ENCODE measurements at places on chromosomes 12 and 14. TPM values are rescaled to one million over a fixed set of nuclear protein-coding genes. Genes with fewer than 3 reads are reported as not detected.

GRCh38 chr12:51911307-51911706, 4.0 kb downstream of the ACVRL1 start:
- H3K4me1 ChIP-seq = no peaks in the 10 kb centered on the region
- H3K27me3 ChIP-seq = peaks cover 34% of the 10 kb centered on the region
- no peak overlapping the region for H3K27ac ChIP-seq
- no peak for DNase-seq
- no peaks in the 10 kb centered on the region for H3K36me3 ChIP-seq

Gene SLC25A47
- not detected for total RNA-seq

- no peak for DNase-seq
- no peaks in the 10 kb centered on the region for H3K36me3 ChIP-seq
- H3K4me1 ChIP-seq = peaks cover 9% of the 10 kb centered on the region
- peak overlapping the region; percentile 33 for H3K4me3 ChIP-seq
- H3K27me3 ChIP-seq = no peaks in the 10 kb centered on the region
- H3K27ac ChIP-seq = no peak overlapping the region
These were observed 80.9 kb downstream of the FAR2 start for GRCh38 chr12:29229937-29230336.

DNA sequence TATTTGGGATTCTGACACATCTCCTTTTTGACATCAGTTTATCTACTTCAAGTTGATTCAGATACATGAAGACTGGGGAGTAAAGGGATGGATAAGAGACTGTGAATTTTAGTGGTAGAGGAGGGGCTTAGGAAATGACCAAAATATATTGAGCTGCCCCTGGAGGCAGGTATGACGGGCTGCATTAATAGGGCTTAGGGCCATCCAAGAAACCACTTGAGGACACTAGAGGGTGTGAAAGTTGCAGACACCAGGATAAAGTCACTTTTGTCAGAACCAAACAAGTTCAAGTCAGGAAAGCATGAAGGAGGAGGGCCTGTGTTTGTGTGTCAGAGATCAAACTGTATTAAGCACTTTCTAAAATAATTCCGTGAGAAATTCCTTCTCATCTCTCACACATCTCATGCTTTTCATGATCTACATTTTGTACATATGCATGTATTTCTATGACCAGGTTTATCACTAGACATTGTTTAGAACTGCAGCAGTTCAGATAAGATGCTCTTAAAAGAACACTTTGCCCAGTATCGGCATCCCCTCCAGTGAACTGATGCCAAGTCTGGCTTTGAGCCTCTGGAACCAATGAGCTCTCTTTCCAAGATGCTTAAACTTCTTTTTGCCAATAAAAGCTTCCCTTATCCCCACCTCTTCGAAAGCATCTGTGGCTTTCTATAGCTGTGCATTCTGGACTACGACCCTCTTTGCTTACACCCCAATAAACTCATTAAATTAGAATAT, 136.9 kb downstream of the SLC38A1 start:
- no peaks in the 10 kb centered on the region for H3K4me1 ChIP-seq
- no peaks in the 10 kb centered on the region for H3K27me3 ChIP-seq
- H3K36me3 ChIP-seq = no peaks in the 10 kb centered on the region
- H3K27ac ChIP-seq = no peak overlapping the region
- peak; percentile 72 for DNase-seq
- no peak overlapping the region for H3K4me3 ChIP-seq

DNA sequence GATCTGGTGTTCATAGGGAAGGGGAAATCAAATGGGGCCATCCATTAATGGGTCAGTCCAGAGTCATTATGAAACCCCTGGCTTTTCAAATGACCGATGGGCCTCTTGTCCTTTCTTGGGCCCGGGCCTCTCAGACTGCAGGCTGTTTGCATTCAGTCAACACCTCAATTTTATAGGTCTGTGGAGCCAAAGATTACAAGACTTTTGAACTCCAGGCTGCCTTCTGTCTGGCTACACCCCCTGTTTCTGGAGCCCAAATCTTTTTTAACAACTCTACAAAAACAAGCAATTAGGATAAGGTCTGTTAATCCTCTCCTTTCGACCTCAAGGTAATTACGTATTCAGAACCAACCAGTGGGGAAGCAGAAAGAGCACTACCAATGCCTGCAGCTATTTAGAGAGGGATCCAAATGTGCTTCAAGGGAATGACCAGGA, 35.6 kb downstream of the DUSP6 start:
- H3K27me3 ChIP-seq = no peaks in the 10 kb centered on the region
- H3K4me3 ChIP-seq = no peak overlapping the region
- no peak for DNase-seq

Gene TPH2
- total RNA-seq = 0.38 TPM

- no peaks in the 10 kb centered on the region for H3K36me3 ChIP-seq
- H3K27me3 ChIP-seq = peaks cover 89% of the 10 kb centered on the region
- no peak for DNase-seq
- no peak overlapping the region for H3K27ac ChIP-seq
- no peaks in the 10 kb centered on the region for H3K4me1 ChIP-seq
These were observed 577.0 kb upstream of the TBX3 start for GRCh38 chr12:115260762-115261675.

Gene IL23A
- 6.8 TPM for total RNA-seq

GRCh38 chr12:26647088-26647487, 185.9 kb downstream of the ITPR2 start:
- DNase-seq = no peak
- H3K4me1 ChIP-seq = peaks cover 5% of the 10 kb centered on the region
- H3K36me3 ChIP-seq = no peaks in the 10 kb centered on the region
- no peak overlapping the region for H3K4me3 ChIP-seq

DNA sequence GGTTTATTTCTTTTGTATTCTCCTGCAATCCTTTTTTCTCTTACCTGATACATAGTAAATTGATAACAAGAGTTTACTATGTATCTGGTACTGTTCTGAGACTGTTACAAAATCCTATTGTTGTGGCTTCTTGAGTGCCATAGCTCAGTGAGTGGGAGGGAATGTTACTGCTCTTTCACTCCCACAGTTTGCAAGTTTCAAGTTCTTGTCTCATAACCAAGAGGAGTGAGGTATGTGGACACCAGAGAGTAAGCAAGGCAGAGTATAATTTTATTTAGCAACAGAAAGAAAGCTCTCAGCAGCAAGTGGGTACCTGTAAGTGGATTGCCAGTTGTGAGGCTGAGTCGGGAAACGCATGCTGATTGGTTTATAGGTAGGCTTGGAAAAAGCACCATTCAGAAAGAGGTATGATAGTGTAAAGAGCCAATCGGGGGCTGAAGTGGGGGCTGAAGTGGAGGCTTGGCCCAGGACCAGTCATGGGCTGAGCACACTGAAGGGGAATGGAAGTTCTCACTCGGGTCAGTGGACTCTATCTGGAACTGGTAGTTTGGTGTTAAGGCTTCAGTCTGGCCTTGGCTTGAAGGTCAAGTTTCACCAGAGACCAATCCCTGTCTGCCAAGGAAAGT, 850.8 kb downstream of the TMTC2 start:
- H3K27me3 ChIP-seq = no peaks in the 10 kb centered on the region
- H3K27ac ChIP-seq = no peak overlapping the region
- no peak overlapping the region for H3K4me3 ChIP-seq
- no peaks in the 10 kb centered on the region for H3K36me3 ChIP-seq

GRCh38 chr14:71011479-71011878, 104.2 kb downstream of the PCNX1 start:
- H3K27me3 ChIP-seq = no peaks in the 10 kb centered on the region
- H3K4me1 ChIP-seq = no peaks in the 10 kb centered on the region
- no peak overlapping the region for H3K4me3 ChIP-seq
- DNase-seq = no peak
- H3K36me3 ChIP-seq = peaks cover 44% of the 10 kb centered on the region

Gene LTBR
- 4.4 TPM for total RNA-seq

DNA sequence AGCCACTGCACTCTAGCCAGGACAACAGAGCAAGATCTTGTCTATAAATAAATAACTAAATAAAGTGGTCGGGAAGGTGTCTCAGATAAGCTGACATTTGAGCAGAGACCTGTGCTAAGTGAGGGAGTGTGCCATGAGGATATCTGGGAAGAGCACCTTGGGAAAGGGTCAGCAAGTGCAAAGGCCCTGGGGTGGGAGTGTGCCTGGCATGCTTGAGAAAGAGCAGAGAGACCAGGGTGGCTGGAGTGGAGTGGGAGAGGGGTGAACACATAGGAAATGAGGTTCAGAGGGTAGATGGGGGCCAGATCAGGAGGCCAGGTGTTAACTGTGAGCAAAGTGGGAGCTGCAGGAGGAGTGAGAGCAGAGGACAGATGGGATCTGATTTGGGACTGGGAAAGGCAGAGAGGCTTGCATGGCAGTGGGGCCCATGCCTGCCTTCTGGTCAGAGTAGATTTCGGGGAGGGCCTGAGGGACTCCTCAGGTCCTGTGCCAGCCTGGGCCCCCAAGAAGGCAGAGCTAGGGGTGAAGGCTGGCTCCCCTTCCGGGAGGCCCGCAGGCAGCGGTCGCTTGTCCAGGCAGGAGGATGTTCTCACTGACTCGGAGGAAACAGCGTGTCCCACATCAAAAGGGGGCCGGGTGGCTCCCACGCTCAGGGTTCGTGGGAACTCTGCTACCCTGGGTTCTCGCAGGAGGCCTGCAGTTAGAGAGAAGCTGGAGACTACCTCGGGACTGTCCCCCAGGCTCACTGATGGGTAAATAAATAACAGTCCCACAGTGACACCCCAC, 32.6 kb downstream of the DTX1 start:
- no peaks in the 10 kb centered on the region for H3K4me1 ChIP-seq
- peaks cover 10% of the 10 kb centered on the region for H3K27me3 ChIP-seq
- no peak for DNase-seq
- no peak overlapping the region for H3K4me3 ChIP-seq
- no peaks in the 10 kb centered on the region for H3K36me3 ChIP-seq

Gene SLC38A4
- total RNA-seq = not detected

DNA sequence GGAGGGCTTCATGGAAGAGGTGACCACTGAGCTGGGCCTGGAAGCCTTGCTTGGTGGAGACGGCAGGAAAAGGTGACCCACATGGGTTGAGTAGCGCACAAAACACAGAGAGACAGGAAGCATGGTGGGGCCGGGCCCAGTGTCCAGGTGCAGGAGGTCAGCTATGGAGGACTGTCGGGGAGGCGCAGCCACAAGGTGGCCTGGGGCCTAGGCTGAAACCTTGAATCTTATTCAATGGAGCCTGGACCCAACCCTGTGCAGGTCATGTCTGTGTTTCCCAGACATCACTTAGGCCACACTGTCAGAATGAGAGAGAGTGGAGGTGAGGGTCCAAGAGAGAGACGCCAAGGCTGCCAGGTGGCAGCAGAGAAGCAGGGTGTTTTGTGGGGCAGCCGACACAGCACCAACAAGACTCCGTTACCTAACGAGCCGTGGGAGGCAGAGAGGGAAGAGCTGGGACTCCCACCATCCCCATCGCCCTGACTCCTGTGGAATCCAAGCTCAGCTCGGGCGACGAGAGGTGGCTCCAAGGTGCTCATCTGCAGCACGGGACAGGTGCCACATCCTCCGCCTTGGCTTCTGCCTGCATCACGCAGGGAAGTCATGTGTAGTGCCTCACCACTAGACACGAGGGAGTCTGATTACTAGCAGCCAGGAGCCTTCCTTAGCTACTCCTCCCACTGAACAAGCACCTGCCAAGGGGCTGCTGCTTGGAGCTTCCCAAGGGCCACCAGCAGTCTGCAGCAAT, 38.7 kb downstream of the DEGS2 start:
- H3K36me3 ChIP-seq = peaks cover 3% of the 10 kb centered on the region
- H3K4me3 ChIP-seq = no peak overlapping the region
- H3K4me1 ChIP-seq = no peaks in the 10 kb centered on the region
- DNase-seq = no peak
